ENCODE measurements at places on chromosomes 2 and 18.

GRCh38 chr2:218024871-218025270 is 22.1 kb upstream of the TNS1 start:
- no peak for DNase-seq

DNA sequence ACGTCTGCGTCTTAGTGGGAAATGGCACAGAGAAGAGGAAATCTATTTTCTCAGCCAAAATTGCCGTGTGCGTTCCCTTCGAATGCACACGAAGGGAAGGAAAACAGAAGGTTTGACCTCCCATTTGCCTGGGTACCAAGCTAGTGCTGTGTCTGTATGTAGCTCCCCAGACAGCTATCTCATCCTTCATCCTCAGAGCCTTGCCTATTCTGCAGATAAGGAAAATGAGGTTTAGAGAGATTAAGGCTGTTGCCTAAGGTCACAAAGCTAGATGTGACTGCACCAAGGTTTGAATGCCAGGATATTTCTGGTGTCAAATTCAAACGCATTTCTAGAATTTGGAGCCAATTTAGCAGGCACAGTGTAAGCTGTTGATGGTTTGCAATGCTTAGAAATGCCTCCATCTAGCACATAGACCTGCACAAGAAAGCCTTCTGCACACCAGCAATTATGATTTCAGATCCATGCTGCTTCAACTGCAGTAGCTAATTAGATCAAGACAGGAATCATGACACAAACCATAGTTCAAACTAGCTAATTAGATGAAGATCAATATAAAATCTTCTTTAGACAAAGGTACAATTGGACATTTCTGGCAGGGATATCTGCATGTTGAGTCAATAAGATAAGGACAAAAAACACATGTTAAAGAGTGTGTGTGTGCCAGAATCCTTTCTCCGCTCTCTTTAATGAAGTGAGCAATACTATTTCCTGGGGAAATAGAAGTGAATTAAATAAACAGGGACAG is 115.1 kb downstream of the CMPK2 start:
- no peak for DNase-seq

DNA sequence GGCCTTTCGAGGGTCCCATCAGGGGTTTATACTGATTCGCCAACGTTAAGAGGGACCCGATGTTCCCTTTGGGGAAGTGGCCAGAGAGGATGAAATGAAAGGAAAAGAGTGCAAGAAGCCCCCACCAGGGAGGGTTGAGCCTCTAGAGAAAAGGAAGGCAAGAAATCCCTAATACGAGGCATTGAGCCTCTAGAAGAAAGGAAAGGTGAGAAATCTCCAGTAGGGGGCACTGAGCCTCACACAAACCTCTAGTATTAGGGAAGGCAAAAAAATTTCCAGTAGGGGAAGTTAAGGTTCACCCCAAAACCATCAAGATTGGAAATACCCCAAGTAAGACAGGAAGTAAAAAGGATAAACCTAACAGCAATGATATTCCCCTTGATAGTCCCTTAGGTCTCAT is 9.8 kb upstream of the SAP130 start:
- DNase-seq: no peak

- no peak for DNase-seq
Measured at GRCh38 chr2:187415449-187415848, 32.6 kb downstream of the CALCRL start.

DNA sequence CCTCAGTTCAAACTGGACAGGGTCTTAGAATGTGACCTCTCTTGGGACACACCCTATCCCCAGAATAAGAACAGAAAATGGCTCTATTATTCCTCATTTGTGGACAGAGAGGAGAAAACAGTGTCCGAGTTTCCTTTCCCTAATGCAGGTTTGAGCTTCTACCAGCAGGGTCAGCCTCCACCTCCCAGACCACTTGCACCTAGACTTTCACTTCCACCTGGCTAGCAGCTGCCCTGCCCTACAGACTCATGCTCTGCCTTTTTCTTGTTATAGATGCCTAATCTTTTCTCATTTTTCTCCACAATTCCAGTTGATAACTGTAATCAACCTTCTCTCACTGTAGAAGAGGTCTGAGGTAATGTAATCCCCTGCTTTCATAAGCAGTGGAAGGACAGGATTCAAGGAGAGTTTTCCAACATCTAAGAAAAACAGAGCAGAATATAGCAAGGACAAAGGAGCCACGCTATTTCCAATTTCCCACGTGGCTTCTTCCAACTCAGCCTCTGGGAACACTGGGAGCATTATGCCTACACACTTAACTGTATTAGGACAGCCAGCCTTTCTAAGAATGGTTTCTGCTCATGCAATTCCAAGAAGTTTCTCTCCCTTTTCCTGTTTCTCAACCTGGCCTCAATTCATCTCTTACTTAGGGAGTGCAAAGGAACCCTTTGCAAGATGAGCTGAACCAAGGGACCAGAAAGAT is 239.8 kb downstream of the BCL11A start:
- no peak for DNase-seq

DNA sequence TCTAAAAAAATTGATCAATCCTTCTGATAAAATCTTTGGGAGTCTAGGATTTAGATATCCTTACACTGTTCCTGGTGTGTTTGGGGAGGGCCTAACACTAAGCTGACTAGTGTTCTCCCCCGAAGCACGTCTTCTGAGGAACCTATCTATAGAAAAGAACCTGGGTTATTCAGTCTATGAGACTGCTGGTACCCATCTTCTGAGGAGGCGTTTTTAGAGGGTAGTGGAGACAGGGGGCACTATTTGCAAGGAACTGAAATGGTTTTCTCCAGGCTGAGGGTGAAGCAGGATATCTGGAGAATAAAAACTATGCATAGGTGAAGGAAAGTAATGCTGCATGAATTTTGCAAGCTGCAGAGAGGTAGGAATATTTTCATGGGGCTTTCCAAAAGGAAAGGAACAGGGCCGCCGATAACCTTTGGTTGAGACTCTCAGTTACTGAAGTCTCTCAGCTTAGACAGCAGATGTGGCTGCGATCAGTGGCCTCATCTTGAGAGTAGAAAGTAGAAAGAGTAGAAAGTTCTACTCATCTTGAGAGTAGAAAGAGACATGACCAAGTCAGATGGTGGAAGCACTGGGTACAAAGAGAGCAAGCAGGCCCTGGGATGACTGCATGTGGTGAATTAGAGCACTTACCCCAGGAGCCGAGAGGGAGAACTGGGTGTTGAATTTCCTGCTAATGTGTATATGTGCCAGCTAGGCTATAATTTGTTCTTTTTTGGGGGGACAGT is 31.8 kb upstream of the KCNE4 start:
- no peak for DNase-seq

DNA sequence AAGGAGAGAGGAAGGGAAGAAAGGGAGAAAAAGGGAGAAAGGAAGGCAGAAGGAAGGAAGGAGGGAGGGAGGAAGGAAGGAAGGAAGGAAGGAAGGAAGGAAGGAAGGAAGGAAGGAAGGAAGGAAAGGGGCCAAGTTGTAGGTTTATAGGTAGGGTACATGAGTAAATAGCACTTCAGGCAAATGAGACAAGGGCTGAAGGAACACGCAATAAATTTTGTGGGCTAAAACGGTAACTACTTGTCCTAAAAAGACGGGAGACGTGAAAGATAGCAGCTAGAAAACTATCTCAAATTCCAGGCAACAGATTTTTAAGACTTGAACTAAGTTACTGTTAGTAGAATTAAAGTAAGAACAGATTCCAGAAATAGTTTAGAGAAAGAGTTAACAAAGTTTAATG is 129.3 kb upstream of the XIRP2 start:
- no peak for DNase-seq

Measured in iPS DF 19.7 (cell line).